Motor neuron (in vitro differentiated cells): ENCODE measurements at places on chromosomes 13 and 19. TPM values are rescaled to one million over a fixed set of nuclear protein-coding genes. Genes with fewer than 3 reads are reported as not detected.

DNA sequence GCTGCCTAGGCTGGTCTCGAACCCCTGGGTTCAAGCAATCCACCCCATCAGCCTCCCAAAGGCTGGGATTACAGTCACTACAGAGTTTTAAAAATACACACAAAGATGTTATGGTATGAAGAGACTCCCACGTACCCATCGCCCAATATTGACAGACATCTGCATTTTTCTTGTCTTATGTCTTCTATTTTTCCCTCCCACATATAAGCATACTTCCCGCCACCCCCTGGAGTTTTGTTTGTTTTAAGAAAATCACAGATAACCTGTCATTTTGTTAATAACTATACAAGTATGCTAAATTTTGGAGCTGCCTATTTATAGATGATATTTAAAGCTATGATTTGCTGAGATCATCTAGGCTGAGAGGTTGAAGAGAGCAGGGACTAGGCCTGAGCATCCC is 6.2 kb upstream of the SMG9 start:
- ATAC-seq: no peak

- ATAC-seq: no peak
Observed at GRCh38 chr19:51691074-51691583, 2.0 kb upstream of the SPACA6 start.

DNA sequence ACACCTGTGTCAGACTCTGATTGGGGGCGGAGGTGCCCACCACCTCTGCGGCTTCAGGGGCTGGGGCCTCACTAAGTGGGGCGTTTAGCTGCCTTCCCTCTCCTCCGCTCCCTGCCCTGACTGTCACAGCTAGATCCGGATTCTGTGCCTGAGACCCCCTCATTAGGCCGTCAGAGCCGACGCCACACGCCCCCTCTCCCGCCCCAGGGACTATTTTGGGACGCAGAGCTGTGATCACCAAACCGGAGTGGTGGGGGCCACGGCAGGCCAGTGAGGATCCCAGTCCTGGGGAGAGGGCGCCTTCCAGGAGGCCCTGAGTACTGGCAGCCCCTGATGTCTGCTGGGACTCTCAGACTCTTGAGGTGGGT is 762 bp downstream of the KANK3 start:
- ATAC-seq: no peak

GRCh38 chr13:110410000-110410399 is 102.9 kb downstream of the COL4A2 start:
- ATAC-seq: no peak

DNA sequence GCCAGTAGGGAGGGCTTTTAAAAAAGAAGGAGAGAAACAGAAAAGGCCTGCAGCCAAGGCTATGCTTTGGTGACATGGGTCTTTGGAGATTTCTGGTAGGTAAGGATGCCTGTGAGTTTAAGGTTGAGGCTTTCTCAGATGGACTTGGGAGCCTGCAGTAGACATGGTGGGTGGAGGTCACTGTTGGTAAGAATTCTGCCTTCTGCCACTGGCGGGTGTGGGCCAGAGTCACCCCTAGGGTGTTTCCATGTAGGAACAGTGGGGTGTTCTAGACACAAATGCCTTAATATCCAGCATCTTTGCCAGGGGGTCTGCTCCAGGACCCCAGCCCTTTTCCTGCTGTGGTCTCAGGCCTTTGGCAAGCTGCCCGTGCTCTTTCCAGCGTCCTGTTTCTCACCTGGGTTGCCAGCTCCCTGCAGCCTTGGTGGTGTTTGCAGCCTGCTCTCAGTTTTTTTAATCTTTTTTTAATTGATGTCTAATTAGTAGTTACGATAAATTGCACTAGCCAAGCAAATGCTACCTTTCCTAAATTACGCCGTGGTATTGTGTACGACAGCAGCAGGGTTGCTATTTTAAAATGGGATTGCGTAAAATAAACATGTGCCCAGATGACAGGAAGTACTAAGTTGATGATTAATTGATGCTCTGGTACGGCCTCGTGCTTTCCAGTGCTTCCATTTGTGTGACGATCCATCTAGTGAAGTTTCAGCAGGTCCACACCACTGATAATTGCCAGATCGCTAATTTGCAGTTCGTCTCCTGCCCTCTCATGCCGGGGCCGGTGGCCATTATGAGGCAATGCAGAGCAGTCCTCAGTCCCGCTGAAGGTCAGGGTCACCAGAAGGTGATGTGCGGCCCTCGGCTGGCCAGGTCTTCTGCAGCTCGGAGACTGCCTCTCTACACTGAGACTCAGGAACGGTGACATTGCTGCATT is 35.3 kb upstream of the NPAS1 start:
- ATAC-seq: peak; percentile 83

DNA sequence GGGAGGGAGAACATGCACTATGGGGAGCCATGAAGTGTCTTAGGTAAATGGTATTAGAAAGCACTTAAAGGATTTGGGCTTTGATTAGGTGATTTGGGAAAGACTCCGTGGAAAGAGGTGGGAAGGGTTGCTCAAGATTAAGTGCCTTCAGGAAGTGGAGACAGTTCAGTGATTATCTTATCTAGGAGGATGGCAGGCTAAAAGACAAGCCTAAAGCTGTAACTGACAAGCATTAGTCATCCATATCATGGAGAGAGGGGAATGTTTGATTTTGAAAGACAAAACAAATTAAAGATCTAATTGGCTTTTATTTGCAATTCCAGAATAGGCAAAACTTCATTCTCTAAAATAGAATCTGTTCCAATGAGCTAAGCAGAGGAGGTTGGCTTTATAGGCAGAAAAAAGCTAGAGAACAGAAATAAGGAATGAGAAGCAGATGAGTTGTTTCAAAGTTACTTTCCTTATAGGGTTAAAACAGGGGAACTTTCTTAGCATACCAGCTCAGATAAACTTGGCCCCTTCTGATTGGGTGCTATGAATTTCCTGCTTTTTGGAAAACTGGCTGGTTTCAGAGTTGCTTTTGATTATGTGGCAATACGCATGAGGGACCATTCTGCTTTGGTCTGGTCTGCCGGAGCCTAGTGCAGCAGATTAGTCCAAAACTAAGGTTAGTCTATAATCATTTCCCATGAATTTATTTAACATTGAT is 1.8 kb upstream of the DIAPH3 start:
- ATAC-seq: no peak

GRCh38 chr19:29704562-29705558 is 10.2 kb downstream of the C19orf12 start:
- ATAC-seq: no peak

RNF17 gene
- not detected in 2 replicates for total RNA-seq

DNA sequence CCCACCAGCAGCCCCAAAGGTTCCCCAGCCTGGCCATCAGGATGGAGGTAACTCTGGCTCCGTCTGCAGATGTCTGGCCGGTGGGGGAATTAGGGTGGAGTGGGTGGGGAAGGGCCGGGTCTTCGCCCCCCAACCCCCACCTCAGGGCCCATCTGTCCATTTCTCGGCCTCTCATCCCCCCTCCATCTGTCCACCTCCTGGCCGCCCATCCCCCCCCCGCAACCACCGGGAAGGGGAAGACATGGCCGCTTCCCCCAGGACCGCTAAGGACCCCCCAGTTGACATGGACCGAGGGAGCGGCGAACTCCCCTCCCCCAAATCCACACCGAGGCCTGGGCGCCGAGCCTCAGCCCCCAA is 793 bp downstream of the LRFN1 start:
- no peak for ATAC-seq

- ATAC-seq: peak; percentile 4
Observed at GRCh38 chr19:2791440-2791839, 6.1 kb downstream of the THOP1 start.

- no peak for ATAC-seq
Observed at GRCh38 chr13:59587971-59588716, 575.6 kb downstream of the DIAPH3 start.

DNA sequence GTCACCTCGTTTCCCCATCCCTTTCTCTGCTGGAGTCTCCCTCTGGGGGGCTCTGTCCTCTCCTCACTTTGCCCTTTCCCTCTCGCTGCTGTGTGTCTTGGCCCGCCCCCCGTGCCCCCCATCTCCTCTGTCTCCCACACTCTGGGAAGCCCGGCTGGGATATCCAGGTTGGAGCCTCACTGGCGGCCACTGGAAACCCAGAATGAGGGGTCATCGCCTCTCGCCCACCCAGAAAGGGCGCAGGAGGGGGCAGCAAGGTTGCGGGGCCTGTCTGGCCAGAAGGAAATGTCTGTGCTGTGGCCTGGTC is 15.6 kb downstream of the CCDC97 start:
- ATAC-seq: no peak

DNA sequence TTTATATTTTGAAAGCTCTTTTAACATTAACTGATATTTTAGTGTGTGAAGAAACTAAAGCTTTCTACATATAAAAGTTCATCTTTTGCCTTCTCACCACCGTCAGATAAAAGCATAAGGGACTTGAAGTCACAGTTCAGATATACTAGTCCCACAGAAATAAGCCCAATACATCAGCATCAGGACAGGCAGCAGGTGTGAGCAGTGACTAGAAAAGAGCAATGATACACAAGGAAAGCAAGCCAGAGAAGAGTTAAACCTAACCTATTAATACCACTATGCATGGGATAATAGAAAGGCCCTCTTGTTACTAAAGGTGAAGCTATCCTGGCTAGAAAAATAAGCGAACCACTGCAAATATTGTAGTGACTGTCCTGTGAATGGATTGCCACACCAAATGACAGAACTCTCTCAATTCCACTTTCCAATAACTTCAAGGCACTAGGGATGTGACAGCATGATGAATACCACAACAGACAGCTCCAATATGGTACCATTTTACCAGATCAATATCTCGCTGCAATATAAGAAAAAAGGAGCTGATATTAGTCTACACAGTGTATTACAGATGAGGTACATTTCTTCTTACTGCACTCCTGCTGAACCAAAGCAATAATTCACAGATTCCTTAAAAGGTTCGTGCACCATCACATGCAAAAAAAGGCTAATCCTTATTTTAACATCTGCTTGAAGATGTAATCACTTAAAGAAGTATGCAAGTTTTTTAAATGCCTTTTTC is 114.1 kb downstream of the DACH1 start:
- ATAC-seq: no peak

DNA sequence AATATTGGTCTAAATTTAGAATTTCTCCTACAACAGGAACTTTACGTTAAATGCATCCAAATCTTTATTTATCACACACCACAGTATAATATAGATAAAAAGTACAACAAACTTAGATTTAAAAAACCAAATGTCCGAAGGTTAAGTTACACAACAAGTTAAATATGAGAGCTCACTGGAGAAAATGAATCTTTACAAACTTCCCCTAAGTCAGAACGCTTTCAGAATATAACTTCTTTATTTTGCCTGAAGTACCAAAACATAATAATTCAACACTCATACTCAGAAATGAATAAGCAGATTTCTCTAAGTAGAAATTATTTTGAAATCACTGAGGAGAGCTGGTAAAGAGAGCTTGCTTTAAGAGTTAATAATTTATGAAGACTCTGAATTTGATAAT is 33.8 kb downstream of the TSC22D1 start:
- no peak for ATAC-seq

DNA sequence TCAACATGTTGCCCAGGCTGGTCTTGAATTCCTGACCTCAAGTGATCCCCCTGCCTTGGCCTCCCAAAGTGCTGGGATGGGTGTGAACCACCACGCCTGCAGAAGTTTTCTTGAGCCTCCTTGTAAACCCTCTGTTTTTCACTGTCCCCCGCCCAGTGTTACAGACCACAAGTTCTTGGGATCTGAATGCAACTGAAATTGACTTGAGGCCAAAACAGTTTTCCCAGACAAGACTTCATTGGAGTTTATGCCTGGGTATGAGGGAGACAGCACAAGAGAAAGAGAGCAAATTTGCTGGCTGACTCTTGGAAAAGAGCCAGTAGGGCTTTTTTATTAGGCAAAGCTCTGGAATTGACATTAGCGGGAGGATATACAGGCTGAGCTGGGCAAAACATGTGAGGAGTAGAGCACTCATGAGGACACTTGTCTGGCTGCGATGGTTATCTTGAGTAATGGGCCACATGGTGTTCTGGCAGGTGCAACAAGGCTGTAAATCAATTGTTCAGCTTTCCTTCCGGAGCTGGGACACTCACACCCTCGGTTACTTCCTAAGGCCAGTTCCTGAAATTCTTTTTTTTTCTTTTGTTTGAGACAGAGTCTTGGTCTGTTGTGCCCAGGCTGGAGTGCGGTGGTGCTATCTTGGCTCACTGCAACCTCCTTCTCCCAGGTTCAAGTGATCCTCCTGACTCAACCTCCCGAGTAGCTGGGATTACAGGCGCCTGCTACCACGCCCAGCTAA is 12.7 kb upstream of the HNRNPL start:
- ATAC-seq: peak; percentile 86

DNA sequence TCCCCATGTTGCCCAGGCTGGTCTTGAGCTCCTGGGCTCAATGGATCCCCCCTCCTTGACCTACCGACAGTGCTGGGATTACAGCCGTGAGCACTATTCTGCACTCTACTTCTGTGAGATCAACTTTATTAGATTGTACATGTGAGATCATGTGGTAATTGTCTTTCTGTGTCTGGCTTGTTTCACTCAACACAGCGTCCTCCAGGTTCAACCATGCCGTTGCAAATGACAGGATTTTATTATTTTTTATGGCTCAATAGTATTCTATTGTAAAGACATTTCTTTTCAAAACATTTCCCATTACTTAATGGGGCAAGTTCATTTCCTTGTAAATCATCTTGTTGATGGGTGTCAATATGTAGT is 1.5 kb upstream of the OBI1 start:
- ATAC-seq: no peak

ZNF534 gene
- total RNA-seq: 0.22 and 0.78 TPM in 2 replicates
